ENCODE measurements at places on chromosomes 1 and 21.

- DNase-seq: no peak
Measured at GRCh38 chr21:42669041-42669440, 15.6 kb downstream of the PDE9A start.

DNA sequence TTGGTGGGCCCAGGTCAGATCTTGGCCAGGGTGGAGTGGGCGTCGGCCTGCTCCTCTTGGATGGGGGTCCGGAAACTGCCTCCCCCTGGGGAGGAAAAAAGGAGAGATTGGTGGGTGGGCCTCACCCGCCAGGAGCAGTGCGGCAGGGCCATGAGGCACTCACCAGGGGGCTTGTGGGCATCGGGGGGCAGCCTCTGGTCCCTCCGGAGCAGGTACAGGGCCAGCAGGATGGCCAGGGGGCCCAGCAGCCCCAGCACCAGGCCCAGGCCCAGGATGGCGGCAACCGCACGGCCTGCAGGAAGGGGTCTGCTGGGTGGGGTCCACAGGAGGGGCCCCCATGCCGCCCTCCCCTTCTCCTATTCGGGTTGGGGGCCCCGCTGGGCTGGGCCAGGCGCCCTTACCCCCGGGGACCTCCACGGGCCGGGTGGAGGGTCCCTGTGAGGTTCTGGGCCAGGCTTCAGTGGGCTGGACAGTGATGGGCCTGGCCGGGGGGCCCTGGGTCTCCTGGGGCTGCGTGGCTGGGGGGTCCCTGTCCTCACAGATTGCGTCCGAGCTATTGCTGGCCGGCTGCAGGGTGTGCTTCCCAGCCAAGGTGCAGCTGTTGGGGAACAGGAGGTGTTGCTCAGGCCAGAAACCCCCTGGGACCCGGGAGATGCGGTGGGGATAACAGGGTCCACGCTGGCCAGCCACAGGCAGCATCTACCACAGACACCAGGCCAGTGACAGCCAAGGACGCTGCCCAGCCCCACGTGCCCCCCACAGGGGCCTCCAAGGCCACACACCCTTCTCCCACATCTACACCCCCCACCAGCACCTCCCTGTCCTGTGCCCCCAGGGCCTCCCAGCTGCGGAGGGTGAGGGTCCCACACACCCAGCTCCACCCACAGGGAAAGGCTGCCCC is 2.2 kb downstream of the TNFRSF4 start:
- DNase-seq: no peak

DNA sequence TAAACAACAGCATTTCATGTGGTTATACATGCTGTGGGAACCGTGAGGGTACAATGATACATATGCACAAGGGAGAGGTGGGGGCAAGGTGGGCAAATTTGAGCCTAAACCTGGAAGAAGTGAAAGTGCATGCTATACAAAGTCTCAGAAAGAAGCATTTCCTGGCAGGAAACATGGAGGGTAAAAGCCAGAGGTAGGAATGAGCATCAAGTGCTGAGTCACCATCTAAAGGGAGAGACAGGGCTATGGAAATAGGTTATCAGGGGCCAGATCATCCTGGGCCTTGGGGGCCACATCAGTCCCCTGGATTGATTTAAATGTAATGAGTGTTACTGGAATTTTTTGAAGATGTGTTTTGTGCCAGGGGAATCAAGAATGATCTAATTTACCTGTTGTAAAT is 60.1 kb upstream of the DAB1 start:
- DNase-seq: no peak

DNA sequence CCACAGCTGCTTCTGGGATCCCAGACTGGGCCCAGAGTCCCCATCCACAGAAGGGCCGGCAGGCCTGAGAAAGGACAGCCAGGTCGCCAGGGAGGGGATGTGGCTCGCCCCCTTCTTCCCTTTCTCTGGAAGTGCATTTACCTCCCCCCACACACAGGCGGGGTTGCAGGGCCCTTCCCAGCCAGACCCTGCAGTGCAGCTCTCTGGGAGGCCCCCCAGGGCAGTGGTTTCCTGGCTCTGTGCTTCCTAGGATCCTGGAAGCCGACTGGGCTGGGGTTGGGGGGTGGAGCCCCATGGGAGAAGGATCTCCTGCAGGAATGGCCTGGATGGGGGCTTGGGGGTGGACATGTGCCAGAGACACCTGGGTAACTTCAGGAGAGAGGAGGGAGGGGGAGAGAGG is 4.2 kb upstream of the COL6A1 start:
- DNase-seq: no peak

DNA sequence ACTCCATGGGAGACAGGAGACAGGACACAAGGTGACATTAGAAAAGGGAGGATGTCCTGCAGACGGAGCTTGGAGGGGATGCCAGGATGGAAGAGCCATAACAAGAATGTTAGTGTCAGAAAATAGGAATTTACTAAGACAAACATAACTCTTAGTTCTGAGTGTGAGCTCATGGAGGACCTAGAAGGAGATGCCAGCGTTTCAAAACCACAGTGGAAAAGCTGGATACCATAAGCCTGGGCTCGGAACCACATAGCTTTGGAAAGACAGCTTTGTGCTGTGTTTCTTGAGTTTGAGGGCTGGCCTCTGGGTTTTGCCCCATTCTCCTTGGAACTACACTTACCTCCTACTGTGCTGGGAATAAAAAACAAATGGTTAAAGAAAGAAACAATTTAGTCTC is 128.4 kb downstream of the S1PR1 start:
- no peak for DNase-seq

DNA sequence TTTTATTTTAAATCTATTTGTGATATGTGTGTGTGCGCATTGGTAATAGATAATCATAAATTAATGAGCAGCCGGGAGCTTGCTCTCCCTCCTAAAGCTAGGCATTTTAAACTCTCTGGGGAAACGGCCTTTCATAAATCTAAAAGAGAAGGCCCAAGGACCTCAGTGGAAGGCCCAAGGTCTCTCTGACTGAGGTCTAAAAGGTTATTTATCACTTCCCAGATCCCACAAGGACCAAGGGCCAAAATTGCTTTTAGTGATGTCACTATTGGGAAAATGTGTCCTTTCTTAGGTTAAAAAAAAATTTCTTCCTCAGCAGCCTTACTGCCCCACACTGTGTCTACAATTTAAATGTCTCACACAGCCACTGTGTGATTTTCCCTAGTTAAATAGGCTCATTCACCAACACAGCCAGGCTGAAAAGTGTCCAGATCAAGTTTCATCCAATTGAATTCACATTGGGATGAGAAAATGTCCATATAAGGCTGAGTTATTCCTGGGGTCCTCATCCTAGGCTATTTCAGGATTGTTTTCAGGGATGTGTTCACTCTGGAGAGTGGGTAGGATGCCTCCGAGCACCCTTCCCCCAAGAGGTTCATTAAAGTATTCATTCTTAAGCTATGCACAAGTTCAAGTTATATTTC is 46.1 kb downstream of the SLC44A3 start:
- no peak for DNase-seq

DNA sequence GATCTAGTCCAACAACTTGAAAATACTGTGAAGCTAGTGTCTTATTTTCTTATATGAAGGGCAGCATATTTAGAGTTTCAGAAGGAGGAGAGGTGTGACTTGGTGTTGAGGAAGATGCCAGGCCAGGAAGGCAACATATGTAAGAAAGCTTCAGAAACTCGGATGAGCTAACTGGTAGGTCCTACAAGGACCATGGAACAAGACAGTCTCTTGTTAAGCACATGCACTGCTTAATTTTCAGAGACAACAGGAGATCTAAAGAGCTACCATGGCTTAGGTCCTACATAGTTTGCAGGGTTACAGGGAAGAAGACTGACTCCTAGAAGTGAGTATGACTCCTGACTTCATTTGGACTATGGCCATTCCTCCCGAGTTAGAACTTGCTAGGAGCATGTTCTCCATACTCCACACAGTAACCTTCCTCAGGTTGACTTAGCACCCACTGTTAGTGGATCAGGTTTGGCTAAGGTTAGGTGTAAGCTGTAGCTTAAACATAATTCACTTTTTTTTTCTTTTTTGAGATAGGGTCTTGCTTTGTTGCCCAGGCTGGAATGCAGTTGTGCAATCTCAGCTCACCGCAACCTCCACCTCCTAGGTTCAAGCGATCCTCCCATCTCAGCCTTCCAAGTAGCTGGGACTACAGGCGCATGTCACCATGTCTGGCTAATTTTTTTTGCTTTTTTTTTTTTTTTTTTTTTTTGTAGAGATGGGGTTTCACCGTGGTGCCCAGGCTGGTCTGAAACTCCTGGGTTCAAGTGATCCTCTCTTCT is 31.0 kb downstream of the ANGEL2 start:
- DNase-seq: no peak

- DNase-seq: no peak
Measured at GRCh38 chr1:186440584-186440983, 20.3 kb downstream of the PDC start.

DNA sequence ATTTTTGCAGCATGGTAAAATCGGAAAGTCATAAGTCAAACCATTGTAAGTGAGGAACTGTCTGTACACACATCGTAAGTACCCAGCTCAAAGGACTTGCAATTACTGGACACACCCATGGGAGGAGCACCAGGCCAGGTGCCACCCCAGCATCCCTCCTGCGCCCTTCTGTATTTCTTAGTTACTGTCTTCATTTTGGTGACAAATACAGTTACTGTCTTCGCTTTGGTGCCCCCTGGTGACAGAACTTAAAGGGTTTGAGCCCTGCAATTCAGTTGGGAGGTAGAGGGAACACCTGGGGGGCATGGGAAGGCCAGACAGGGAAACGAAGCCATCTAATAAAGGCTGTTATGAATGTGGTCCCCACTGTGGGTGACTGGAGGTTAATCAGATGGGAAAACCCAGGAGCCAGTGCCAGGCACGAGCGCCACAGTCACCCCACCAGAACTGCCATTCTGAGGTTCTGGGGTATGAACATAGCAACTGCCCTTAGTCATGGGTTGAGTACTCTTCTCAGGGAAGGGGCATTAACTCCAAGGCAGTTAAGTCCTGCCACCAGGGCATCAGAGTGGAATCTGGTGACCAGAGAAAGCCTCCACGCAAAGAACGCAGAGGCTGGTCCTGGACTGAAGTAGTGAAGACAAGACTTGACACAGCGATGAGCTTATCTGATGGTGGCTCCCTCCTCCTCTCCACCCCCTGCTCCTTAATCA is 612.9 kb downstream of the PTPRU start:
- DNase-seq: no peak

Data from stimulated activated CD8-positive, alpha-beta memory T cell treated with anti-CD3 and anti-CD28 coated beads, Interleukin-4, amount 100 ng/mL, for 1 hour (primary cell).